CD4-positive, alpha-beta T cell treated with Interleukin-15 for 1 hour (primary cell): ENCODE measurements at places on chromosomes 11 and 22.
A peak's percentile ranks its signal among the peaks of the same experiment; 100 is the strongest.

DNA sequence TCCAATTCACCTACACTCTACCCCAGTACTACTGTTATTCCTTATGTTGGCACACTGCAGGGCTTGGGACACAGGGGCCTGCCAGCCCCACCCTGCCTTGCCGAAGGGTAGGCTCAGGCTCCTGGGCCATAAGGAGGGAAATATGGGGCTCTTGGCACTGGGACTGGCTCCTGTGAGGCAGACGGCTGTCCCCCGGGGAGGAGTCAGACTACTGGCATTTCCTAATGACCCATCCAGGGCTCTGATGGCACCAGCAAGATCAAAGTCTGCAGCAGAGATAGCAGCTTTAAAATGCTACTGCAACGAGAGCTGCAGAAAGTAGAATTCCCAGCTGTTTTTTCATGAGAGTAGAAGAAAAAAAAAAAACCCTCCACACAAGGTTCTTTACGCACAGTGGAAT lies 42.2 kb upstream of the CYP2D6 start:
- DNase-seq: no peak

DNA sequence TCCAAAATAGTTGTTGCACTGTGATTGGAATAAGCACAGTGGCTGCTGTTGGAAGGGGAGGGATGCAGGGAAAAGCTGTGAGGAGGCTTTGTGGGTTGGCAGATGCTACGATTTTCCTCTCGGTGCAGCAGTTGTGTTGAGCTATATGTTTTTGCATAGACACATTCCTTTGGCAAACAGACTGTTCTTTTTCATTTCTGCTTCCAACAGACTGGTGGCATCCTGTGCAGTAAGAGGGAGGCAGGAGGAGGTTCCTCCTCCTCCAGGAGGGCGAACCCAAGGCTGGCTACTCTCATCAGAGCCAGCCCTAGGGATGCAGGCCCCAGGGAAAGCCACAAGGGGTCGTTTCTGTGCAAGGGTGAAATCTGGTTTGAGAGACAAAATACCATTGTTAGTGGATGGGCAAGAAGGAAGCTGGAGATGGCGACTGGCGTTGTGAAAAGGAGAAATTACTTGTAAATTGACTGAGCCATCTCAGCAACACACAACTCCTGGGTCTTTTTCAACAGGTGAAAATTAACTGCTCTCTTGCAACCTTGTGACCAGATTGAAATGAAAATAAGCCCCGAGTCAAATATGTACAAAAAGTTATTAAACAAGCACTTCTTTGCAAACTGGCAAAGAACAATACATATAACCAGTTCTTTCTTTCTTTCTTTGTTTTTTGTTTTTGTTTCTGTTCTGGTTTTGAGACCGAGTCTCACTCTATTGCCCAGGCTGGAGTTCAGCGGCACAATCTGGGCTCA lies 26.5 kb upstream of the UBASH3B start:
- DNase-seq: peak; percentile 64

- no peak for DNase-seq
Measured at GRCh38 chr11:118998388-118998717, 415 bp downstream of the CENATAC start.

DNA sequence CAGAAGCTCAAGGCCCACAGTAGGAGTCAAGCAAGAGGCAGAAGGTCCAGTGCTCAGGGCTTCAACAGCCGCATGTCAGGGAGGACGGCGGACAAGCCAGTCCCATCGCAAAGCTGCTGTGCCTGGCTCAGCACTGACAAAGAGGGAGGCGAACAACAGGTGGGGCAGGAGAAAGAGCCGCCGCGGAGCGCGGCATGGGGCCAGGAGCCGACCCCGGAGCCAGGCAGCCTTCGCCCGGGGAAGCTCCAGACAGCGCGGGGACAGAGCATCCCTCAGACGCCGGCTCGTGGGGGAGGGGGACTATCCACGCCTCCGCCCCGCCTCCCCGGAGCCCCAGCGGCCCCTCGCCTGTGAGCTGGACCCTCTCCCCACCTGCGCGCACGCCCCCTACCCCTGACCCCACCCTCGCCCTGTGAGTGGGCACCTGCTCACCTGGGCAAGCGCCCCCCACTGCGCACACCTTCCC lies 369 bp downstream of the DHCR7 start:
- DNase-seq: peak; percentile 33

- no peak for DNase-seq
Measured at GRCh38 chr11:110301577-110301976, 5.2 kb upstream of the RDX start.

GRCh38 chr11:112278803-112279202 lies 18.1 kb upstream of the PLET1 start:
- DNase-seq: no peak

DNA sequence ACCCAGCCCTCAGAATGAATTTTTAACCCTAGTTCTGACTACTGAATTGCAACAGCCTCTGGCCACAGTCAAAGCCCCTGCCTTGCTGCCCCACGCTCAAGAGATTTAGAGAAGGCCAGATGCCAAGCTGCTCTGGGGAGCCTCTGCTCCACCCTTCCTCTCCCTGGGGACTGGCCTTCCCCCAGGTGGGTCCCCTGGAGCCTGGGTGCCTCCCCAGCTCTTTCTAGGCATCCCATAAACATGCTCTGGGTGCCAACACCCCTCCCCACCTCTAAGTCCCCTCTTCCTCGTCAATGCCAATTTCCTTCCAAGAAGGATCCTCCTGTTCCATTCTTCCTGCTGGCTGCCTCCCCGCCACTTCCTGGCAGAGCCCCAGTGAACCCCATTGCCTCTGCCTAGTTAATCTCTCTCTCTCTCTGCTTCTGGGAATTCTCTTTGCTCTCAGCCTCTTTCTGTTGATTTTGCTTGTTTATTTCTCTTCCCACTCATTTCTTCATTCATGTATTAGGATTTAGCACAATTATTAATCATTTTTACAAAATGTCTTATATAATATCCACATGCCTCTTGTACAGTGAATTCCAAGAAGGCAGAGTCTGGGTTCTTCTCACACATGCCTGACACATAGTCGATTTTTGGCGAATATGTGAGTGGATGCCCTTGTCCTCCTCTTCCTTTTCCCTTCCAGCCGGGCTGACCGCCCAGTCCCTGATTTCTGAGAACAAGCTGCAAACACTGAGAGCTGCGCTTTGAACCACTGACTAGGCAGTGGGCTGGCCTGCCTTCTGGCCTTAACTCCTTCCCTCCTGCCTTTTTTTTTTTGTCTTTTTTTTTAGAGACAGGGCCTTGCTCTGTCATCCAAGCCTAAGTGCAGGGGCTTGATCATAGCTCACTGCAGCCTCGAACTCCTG lies 17.5 kb downstream of the UQCR10 start:
- no peak for DNase-seq

- no peak for DNase-seq
Measured at GRCh38 chr11:82701847-82702520, 31.7 kb downstream of the FAM181B start.
